ENCODE measurements at places on chromosomes 3 and 15.

GRCh38 chr3:18812316-18812715 is 336.0 kb upstream of the KCNH8 start:
- DNase-seq = no peak

DNA sequence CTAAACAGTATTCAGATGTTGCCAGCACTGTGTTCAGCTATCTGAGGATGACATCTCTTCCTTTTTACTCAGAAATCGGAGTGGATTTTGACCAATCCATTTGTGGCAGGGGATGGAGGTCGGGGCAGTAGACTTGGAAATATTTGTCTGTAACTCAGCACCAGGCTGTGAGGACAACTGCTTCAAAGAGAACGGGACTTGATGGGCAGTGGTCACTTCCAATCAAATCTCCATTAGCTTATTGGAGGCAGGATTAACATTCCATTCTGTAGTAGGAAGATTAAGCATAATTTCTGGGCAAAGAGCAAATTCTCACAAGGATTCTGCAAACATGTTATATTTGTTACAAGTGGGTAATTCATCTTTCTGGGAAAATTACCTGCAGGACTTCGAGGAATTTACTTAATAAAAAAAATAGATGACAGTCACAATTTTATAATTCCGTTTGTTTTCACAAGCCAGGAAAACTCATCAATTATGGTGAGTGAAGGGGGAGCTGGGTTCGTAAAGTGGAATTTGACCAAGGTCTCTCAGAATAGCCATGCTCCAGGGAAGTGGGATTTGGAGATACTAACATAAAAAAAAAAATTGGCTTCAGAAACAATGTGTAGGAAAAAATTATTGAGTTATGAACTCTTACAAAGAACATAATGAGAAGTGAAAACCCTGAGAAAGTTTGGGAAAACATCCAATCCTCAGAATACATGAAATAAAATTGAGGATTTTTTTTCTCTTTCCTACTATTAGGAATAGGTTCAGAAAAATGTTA is 18.1 kb downstream of the CRABP1 start:
- DNase-seq = no peak

GRCh38 chr3:32373844-32374243 is 17.8 kb upstream of the CMTM7 start:
- no peak for DNase-seq

DNA sequence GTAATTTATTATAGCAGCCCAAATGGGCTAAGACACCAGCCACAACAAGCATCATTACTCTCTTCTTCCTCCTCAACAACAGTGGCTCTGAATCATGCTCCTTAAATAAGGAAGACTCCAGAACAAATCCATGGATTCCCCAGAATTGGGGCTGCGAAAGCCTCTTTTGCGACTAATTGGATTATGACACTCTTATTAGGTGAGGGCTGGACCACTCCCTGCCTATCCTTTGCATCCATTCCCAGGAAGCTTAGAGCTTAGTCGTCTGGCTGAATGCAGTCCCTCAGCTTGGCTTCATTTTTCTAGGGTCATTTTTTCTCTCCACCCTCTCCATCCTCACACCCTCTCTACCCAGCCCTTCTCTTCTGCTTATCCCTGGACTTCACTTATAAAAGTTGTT is 227.7 kb downstream of the ZNF621 start:
- DNase-seq = no peak

DNA sequence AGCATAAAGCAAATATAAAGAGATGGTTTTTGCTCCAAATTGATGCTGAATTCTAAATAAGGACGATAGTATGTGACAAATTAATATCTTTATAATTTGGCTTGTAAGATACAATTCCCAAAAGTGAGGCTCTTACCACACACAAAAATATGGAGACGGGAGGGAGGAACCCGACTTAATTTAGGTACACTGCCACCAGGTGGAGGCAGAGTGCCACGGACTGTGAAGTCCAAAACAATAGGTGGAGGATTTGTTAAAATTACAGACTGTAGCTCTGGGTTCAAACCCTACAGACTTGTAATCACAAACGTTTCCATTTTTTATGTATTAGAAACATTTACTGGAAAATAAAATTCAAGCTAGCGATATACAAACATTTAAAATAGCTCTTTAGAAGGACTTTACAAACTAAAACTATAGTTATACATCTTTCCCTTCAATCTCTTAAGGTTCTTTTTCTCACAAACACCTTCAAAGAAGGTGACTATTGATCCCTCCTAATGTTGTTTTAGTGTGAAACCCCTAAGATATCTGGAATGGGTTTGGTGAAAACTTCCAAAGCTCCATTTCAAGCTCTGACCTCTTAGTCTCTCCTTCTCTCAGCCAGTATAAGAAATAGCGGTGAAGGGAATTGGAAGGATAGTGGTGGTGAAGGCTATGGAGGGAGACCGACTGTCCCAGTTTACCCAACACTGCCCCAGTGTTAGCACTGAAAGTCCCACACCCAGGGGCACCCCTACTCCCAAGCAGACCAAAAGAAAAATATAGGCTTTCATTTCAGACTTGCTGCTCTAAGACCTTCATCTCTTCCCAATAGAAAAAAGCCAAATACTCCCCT is 89.7 kb downstream of the AQP9 start:
- DNase-seq = peak; percentile 26

GRCh38 chr3:174355505-174355904 is 503.6 kb upstream of the NAALADL2 start:
- no peak for DNase-seq

DNA sequence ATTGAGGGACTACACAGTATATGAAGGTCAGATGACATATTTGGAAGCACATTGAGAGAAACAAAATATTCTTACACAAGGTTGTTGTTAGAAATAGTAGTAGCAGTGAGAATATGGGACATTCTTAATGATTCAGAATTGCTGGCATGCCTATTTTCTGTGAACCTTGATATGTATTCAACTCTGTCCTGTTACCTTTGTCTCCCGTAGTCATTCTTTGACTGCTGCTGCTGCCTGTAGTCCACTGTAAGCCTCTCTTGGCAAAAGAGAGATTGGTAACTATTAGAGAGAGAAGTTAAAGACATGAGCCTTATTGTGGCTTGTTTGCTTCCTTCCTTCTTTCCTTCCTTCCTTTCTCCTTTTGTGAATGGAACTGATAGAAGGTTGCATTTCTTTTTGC is 64.5 kb downstream of the TCF12 start:
- no peak for DNase-seq

DNA sequence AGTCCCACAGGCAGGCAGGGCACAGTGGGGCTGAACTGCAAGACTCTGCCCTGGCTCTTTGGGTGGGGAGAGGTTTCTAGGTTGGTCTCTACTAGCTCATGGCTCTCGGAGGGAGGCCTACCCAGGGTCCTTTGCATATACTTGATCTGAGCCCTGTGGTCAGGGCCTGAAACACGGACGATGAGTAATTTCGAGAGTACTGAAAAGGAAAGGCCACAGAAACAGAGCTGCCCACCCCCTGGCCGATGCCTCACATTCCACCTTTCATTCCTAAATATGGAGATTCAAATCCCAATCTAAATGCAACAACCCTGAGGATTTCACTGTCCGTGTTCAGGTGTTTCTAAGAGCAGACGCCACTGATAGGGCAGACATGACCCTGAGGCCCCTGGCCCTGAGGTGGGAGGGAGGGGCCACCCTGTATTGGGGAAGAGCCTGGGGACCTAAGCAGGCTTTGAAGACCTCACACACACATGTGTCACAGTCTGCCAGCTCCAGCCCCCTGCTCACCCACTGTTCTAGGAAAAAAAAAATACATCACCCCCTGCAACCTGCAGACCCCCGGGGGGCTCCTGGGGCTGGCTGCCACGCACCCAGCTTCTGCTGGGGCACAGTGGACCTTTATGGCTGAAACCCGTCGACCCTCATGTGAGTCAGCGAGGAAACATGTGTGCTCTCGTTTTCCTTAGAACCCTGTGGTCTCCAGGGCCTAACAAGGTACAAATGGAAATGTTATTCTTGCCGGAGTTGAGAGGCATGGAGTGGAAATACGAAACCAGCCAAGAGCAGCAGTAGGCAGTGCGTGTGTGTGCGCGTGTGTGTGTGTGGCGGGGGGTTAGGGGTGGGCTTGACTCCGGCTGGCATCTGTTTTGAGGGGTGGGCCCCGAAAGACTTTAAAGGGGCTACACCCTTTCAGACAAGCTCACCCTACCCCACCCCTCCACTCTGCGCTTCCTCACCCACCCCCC is 112.7 kb downstream of the CHSY1 start:
- DNase-seq = no peak

DNA sequence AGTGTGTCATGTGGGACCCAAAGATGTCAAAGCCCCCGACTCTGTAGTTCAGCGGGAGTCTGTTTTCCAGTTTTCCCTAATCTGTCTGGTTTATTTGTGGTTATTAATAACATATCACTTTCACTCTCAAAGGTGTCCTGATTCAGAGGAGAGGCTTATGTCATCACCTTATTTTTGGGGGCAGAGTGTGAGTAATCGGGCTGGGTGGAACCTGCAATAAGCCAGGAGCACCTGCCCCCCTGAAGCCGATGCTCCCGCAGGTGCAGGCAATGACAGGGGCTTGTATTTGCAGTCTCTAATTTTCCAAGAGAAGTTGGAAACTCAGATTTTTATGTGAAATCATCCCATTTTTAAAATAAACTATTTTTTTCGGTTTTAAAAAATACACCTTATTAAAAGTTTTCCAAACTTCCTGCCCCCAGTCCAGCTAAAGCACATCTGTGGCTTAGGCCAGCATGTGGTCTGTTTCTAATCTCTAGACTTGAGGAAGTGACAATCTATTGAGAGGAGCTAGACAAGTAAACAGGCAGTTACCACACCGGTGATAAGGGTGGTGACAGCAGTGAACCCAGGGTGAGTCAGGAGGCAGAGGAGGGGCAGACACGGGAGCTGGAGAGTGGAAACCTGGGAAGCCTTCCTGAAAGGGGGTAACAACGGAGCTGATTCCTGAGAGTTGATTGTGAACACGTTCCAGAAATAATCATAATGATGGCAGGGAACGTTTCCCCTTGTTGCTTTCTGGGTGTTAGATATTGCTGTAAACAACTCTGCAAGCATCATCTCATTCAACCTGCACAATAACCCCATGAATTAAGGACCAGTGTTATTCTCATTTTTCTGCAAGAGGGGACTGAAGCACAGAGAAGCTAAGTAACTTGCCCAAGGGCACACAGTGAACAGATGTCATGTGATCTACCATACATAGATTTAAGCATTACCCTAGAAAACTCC is 37.2 kb downstream of the BHLHE40 start:
- no peak for DNase-seq

- no peak for DNase-seq
Observed at GRCh38 chr3:169286992-169287391, 376.5 kb downstream of the MECOM start.

DNA sequence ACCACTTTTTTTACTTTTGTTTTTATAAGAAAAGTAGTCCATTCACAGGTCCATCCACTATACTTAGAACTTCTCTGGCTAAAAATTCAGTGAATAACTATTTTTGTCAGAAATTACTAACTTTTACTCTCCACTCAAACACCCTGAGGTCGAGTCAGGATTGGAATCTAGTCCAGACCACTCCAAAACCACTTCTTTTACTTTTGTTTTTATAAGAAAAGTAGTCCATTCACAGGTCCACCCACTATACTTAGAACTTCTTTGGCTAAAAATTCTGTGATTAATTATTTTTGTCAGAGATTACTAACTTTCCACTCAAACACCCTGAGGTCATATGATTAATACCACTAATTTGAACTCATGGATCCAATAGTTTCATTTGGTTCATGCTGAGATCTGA is 239.4 kb downstream of the RORA start:
- DNase-seq = no peak

- no peak for DNase-seq
Observed at GRCh38 chr15:62912808-62913207, 129.7 kb upstream of the TPM1 start.

DNA sequence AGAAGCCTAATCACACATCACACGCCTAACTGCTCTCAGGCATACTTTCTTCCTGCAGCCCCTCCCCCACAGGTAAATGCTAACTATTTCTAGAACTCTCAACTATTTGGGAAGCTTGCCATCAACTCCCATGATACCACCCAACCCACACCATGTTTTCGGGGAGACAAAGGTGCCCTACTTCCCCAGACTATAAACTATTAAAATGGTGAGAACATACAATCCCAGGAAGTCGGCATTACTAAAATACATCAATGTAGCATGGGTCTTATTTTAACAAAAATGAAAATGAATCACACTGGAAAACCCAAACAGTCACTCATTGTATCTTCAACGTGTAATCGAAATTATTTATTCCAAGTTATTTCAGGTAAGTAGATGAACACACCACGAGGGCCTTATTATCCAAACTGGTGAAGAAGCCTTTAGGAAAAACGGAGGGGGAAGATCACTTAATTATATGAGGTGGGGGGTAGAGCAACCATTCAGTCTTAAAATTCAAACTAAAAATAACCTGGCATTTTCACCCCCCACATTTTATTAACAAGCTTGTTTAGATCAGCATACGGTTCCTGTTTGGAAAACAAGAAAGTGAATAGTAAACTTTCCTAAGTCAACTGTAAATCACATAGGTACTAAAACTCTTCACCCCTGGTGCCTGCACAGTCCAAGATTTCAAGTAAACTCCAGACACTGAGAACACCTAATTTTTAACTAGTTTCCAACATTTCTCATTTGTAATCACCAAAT is 1.9 kb downstream of the TBL1XR1 start:
- no peak for DNase-seq

- DNase-seq = no peak
Observed at GRCh38 chr3:99843590-99844258, 26.1 kb downstream of the CMSS1 start.

DNA sequence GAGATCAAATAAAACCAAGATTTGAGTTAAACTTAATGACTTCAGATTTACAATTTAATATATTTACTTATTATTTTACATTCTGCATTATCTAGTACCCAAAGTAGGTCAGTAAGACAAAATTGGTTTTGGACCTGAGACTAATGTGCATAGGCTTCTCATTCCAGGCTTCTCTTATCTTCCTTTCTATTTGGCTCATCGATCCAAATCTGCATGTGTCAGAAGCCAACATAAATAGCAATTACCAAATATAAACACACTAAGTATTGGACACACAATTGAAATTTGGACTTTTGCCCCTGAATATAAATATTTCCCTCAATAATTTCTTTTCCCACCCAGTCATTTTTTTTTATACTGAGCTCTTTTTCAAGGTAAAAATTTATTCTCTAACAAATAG is 290.6 kb upstream of the ARHGEF26 start:
- DNase-seq = no peak

GRCh38 chr3:8460815-8461456 is 40.7 kb upstream of the LMCD1 start:
- no peak for DNase-seq

Data from SHP77 treated with DMSO at 0.1 percent for 48 hours (cell line).